Stimulated activated CD4-positive, alpha-beta T cell treated with anti-CD3 and anti-CD28 coated beads, Interleukin-4, amount 100 ng/mL, for 1 hour (primary cell): ENCODE measurements at places on chromosomes 7 and 10.

- no peak for DNase-seq
These were observed 41.7 kb downstream of the DYNC2I1 start for GRCh38 chr7:158898025-158898424.

DNA sequence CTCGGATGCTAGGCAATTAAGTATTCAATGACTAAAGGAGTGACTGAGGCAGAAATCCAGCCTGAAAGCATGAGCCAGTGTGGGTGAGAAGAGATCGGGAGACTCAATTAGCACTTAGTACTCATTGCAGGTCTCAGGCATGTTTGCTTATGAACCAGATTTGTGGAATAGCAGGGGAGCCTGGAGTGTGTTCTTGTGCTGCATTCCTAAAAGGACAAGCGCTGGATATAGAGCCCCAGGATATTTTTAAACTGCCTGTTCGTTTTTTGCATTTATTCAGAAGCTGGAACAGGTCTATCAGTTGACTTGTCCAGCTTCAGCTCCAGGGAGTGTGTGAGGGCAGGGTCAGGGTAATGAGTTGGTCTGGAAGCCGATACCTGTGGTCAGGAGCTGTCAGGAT is 120.3 kb downstream of the BMPER start:
- DNase-seq: no peak

GRCh38 chr10:51960494-51960895 is 261.1 kb upstream of the CSTF2T start:
- no peak for DNase-seq

DNA sequence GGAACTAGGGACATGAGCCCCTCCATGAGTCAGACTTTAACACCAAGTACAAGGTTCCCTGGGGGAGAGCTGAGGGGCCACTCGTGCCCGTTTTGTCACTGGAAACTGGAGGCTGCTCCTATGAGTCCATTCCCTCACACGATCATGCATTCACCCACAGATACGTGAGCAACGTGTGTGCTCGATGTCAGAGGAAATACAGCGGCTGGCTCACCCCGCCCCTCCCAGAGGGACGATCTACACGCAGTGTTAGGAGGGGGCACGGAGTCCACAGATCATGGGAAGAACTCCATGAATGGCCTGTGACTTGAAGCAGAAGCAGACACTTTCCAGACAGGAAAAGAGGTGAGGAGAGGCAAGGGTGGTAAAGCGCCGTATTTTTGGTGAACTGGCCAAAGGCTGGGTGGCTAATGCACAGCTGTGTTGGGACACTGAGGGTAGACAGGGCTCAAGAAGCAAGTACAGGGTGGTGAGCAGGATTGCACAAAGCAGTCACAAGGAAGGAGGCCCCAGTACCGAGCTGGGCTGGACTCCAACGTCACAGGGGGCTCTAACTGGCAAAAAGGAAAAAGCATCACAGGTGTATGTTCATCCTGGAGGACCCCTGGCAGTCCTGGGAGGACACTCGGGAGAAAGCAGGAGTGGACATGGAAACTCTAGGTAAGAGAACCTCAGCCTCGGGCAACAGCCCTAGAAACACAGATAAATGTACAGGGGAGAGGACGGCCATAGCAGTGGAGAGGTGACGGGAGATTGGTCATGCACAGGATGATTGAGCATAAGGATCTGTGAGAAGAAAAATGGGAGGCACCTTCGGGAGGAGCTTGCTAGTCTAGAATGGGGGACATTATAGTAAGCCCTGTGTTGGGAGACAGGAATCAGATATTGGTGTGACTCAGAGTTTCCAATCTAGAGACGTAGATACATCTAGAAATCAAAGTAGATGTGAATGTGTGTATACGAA is 41.2 kb downstream of the TNS3 start:
- no peak for DNase-seq

DNA sequence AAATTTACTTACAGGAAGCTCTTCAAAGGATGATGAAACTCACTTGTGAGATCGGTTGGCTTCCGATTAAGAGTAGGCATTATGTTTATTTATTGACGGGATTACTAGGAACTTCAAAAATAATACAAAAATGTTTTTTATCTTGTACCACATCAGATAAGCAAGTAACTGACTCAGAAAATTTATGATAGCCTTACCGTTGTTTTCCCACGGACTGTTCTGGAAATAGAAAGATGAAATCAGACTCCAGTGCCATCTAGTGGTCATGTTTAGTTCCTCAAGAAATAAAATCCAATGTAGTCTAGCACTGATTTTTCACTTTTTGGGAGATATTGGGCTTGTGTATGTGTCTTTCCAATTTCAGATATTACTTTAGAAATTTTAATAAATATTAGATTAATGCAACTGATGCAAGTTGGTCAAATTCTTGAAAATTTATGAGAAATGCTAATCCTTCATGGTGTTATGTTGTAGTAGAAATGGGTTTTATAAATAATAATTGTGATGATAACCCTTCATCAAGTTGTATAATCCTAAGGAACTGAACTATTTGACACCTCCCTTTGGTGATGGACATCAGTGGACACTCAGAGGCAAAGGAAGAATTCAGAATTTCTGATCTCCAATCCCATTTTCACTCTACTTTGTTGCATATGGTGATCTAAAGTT is 168.8 kb downstream of the TMEM26 start:
- DNase-seq: no peak

- DNase-seq: no peak
These were observed 18.6 kb upstream of the ADRB1 start for GRCh38 chr10:114024876-114025610.

DNA sequence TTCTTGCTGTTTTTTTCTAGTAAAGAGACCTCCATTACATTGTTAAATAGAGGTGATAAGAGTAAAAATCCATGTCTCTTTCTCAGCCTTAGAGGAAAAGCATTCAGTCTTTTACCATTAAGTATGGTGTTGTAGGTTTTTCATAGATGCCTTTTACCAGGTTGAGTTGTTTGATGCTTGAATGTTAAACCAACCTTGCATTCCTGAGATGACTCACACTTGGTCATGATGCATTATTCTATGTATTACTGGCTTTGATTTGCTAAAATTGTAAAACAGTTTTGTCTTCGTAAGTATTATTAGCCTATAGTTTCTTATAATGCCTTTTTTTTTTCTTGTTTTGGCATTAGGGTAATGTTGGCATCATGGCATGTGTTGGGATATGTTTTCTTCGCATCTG is 90.0 kb downstream of the ANKRD61 start:
- DNase-seq: no peak

- DNase-seq: no peak
These were observed 22.0 kb upstream of the MYL10 start for GRCh38 chr7:101651112-101651511.

DNA sequence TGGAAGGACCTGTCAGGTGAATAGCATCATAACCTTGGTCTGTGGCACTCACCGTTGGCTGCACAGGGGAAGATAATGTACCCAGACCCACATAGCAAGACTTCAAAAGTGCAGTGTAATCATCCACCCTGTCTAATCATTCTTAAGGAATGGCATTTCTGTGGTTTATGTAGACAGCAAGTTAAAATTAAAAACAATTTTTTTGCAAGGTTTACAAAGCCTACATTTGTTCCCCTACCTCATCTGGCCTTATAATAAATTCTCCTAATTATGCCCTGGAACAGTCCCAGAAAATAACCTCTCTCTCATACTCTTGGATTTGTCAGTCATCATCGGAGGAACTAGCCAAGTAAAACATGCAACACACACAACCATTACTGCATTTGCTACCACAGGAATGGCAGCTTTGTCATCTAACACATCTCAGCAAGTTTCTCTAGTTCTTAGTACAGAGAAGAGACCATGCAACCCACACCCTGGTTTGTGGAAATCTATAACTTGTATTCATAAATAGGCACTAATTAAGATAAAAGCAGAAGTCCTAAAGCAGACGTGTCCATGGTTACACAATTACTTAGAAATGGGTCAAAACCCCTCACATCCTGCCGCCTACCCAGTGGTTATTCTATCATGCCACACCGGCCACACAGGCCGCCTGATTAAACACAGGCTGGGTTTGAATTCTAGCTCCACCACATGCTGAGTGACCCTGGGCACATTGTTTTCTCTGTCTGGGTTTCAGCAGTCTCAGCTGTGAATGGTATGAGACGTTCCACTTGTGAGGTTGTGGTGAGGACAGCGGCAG is 19.1 kb downstream of the ABLIM1 start:
- no peak for DNase-seq

DNA sequence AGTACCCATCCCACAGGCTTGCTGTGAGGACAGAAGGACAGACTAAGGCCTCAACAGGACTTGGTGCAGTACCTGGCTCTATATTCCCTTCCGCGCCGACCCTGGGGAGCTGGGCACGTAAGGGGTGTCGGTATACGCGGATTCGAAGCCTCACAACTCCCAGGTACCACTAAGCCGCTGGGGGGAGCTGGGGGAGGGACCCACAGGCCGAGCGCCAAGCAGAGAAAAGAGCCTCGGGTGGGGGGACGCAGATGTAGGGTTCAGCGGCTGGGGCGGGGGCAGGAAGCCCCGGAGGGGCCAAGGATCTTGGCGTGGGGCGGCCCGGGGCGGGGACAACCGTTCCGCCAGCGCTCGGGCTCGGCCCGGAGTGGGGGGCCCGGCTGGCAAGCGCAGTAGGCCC is 126.4 kb upstream of the ZNF746 start:
- DNase-seq: peak; percentile 57

- no peak for DNase-seq
These were observed 42.8 kb upstream of the CREB5 start for GRCh38 chr7:28369523-28369922.

GRCh38 chr10:97738616-97739015 is 1.7 kb downstream of the ZFYVE27 start:
- DNase-seq: no peak

DNA sequence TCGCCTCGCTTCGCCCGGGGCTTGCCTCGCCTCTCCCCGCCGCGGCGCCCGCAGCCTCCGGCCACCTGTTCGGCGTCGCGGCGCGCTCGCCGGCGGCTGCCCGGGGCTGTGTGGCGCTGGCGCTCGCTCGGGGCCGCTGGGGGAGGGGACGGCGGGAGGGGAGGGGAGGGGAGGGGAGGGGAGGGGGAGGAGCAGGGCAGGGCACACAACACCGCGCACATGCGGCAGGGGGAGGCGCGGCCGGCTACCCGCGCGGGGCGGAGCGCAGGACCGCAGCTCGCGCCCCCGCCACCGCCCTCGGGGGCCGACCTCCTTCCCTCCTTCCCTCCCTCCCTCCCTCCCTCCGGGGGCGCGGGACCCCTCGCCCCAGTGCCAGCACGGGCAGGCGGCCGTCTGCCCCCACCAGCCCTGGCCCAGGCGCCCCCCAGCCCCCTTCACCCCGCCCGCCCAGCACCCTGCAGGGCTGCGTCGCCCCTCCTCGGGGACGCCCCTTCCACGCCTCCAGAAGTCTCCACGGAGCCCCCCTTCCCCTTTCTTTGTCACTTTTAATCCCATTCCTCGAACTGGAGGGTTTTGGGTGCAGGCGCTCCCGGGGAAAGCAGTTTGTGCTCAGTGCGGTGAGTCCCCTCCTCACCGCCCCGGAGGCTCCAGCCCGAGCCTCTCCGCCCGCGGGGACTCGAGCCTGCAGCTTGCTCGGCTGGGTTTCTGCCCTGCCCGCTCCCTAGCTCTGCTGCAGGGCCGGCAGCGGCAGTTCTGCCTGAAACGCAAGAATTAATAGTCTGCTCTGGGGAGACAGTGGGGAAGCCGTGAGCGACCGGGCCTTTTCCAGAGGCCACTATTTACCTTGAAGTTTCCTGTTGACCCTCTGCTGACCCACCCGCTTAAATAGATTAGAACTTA is at the start of gene PARD3:
TSS of gene PARD3 (minus strand) at position 112 of the 900 bp plus-strand sequence. CDS start 301 bp downstream, outside the sequence.
- DNase-seq: no peak

DNA sequence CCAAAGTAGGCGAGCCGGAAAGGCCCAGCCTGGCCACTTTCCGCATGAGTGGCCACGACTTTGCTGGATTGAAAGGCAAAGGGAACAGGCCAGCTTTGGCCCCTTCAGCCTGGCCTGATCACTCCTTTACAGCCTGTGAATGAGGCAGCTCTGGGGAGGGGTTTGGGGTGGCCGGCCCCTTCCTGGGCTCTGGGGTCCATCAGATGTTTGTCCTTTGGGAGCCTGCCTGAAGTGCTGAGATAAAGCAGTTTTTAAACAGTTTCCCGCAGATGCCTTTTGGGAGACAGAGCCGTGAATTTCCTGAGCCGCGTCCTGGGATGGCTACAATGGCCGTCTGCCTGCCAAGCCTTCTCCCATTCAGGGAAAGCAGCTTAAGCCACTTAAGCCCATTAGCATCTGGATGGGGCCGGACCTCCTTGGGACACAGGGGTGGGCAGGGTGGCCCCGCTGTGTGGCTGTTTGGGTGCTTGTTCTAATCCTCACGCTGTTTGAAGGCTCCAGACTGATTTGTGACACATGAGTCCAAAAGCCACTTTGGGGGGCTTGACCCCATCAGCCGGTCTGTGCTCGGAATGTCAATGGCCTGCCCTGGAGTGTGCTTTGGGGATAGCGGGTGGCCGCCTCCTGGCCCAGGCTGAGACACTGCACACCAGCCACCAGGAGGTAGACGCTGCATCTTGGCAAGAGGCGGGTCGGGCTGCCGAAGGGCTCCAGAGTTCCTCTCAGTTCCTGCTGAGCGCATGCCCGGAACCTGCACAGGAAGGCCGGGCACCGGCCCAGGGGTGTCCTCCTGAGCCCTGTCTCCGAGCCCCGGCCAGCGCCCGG is 38.9 kb downstream of the NKX6-2 start:
- no peak for DNase-seq

DNA sequence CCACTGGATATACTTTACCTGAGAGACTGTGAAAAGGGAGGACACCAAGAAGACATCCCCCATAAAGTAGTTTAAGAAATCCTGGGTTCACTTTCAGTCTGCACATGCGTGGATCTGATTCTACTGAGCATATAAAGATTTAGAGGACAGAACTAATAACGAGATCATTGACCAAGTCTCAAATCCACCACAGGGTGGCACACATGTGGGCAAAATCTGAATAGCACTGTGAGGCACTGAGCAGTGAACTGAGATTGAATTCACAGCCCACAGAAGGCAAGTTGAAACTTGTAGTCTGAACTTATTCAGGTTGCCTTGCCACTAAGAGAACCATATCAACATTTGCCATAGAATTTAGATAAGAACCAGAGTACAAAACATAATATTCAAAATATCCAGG is 818.6 kb downstream of the GRID1 start:
- peak; percentile 3 for DNase-seq

- no peak for DNase-seq
These were observed 1302.3 kb downstream of the XPNPEP1 start for GRCh38 chr10:108620821-108621534.

GRCh38 chr10:131747251-131747650 is 153.6 kb upstream of the PPP2R2D start:
- no peak for DNase-seq

GRCh38 chr7:157502701-157503111 is 165.9 kb downstream of the DNAJB6 start:
- peak; percentile 56 for DNase-seq

GRCh38 chr10:100621360-100622205 is 85.8 kb downstream of the HIF1AN start:
- DNase-seq: peak; percentile 22

- DNase-seq: no peak
These were observed 99.0 kb downstream of the DYNC2I1 start for GRCh38 chr7:158955146-158955870.

- DNase-seq: no peak
These were observed 263.1 kb downstream of the ELFN1 start for GRCh38 chr7:1933066-1933750.

DNA sequence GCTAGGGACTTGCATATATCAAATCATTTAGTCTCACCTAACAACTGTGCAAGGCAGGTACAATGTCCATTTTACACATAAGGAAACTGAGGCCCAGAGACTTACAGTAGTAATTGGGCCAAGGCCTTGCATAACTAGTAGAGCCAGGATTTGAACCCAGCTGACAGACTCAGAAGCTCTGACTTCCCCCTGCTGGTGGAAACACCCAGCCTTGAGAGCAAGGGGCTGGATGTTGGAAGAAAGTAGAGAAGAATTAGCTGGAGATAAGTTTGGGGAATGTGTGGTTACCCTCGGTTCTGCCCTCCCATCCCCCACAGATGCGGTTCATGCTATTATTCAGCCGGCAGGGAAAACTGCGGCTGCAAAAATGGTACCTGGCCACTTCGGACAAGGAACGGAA is 2.0 kb downstream of the AP1S1 start:
- no peak for DNase-seq
